A549 (cell line): ENCODE measurements at places on chromosomes 7 and 10. TPM values are rescaled to one million over a fixed set of nuclear protein-coding genes. Genes with fewer than 3 reads are reported as not detected.

The POM121C gene
- 24.4 to 25.8 TPM (median 25.4 TPM) in 3 replicates for polyA plus RNA-seq

The ICA1 gene
- polyA plus RNA-seq: 0.66 to 0.84 TPM (median 0.72 TPM) in 3 replicates

The TWIST1 gene
- 1.2 to 1.6 TPM (median 1.3 TPM) in 3 replicates for polyA plus RNA-seq

The FAM241B gene
- 22.0 to 24.5 TPM (median 23.8 TPM) in 3 replicates for polyA plus RNA-seq

The GPR26 gene
- polyA plus RNA-seq: not detected in 3 replicates

The FXYD4 gene
- polyA plus RNA-seq: not detected in 3 replicates

The CCDC3 gene
- 0.73 to 0.94 TPM (median 0.79 TPM) in 3 replicates for polyA plus RNA-seq

The AKR1B15 gene
- 22.0 to 26.7 TPM (median 24.7 TPM) in 3 replicates for polyA plus RNA-seq

The CDHR1 gene
- 0.03 to 0.10 TPM (median 0.09 TPM) in 3 replicates for polyA plus RNA-seq

The PDE6C gene
- polyA plus RNA-seq: not detected in 3 replicates

The CHN2 gene
- polyA plus RNA-seq: not detected in 3 replicates

The UROS gene
- 50.2 to 52.9 TPM (median 51.1 TPM) in 3 replicates for polyA plus RNA-seq

The CAMK2B gene
- 0.12 to 0.20 TPM (median 0.17 TPM) in 3 replicates for polyA plus RNA-seq

The LIPF gene
- not detected in 3 replicates for polyA plus RNA-seq

The DRGX gene
- polyA plus RNA-seq: not detected in 3 replicates

The CBX3 gene
- polyA plus RNA-seq: 286 to 298 TPM (median 288 TPM) in 3 replicates

The OR2A7 gene
- polyA plus RNA-seq: not detected in 3 replicates

The TDRD1 gene
- not detected in 3 replicates for polyA plus RNA-seq

The IFIT1B gene
- polyA plus RNA-seq: not detected in 3 replicates

The TCTN3 gene
- 36.5 to 38.1 TPM (median 37.3 TPM) in 3 replicates for polyA plus RNA-seq

The LRRC18 gene
- polyA plus RNA-seq: not detected in 3 replicates

The GIMAP5 gene
- not detected in 3 replicates for polyA plus RNA-seq

The TMEM229A gene
- polyA plus RNA-seq: not detected in 3 replicates

The CCDC136 gene
- 3.6 to 7.3 TPM (median 4.7 TPM) in 3 replicates for polyA plus RNA-seq

The EIF5AL1 gene
- 1.5 to 5.7 TPM (median 4.1 TPM) in 3 replicates for polyA plus RNA-seq

The CREB5 gene
- polyA plus RNA-seq: 0.61 to 0.88 TPM (median 0.69 TPM) in 3 replicates

The PRF1 gene
- polyA plus RNA-seq: not detected in 3 replicates

The TRPV5 gene
- not detected in 3 replicates for polyA plus RNA-seq

The CPA5 gene
- polyA plus RNA-seq: not detected in 3 replicates

The TCAF2 gene
- 0.06 to 0.11 TPM (median 0.08 TPM) in 3 replicates for polyA plus RNA-seq
